Occipital lobe (tissue), 3 donors: ENCODE measurements at places on chromosomes 2 and 18. TPM values are rescaled to one million over a fixed set of nuclear protein-coding genes. Genes with fewer than 3 reads are reported as not detected.
A peak's percentile ranks its signal among the peaks of the same experiment; 100 is the strongest.

- no peak for DNase-seq
These were observed 40.6 kb downstream of the EHD3 start for GRCh38 chr2:31274401-31275075.

DNA sequence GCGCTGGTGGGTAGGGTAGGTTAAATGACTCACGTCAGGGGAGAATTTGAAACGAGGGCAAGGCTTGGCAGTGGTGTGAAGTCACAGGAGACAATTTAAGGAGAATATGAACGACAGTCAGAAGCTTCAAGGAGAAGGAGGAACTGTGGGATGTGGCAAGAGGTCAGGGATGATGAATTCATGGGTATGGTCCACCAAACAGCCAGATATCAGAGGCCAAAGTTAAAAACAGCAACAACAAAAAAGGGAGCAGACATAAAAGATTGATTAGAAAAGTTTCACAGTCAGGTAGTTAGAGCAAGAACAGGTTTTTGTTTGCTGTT is 1.4 kb upstream of the ZNF396 start:
- DNase-seq: no peak

RGPD3 gene
- 0.94 TPM for total RNA-seq

DNA sequence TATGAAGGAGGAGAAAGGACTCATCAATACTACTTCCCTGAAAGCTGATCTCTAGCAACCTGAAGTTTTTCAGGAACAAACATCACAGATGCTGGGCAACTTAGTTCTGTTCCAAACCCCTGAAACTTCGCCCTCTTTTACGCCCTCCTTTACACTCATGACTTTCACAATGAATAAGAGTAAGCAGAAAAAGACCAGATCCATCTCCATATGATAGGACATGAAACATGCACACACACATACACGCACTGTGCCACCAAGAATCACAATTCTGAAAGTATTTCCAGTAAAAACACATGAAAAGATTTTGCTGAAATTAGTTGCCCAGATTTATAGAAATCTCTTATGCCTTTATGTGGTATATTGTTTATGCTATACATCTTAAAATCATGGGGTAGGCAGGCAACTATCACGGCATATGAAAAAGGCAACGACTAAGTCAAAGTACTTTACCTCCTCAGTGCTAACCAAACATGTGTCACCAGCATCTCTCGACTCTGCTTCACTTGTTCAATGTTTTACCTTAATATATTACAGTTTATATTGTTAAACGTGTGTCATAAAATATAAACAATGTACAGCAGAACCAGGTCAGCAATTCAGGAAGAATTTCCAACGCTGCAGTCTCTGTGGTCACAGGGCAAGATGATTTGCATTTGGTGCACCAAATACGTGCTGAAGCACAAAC is 47.8 kb downstream of the NHEJ1 start:
- no peak for DNase-seq

DNA sequence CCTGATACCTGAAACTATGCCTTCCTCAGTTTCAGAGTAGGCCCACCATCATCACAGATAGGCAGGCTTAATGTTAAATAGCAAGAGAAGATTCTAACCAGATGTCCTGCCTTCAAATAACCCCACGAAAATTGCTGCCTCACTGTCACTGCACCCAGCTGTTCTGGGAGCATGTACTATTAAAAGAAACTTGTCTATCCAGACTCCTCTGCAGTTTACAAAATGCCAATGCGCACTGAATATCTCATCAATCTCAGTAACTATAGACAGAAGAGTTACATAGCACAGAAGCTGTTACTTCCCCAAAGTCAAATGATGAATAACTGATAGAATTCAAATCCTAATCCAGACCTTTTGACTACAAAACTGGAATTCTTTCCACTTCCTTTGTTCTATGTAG is 43.9 kb downstream of the WDR75 start:
- DNase-seq: no peak

- DNase-seq: no peak
These were observed 13.8 kb downstream of the CLK1 start for GRCh38 chr2:200850512-200851256.

SPP2 gene
- not detected for total RNA-seq

KLHL41 gene
- total RNA-seq: 4.1 TPM

DNA sequence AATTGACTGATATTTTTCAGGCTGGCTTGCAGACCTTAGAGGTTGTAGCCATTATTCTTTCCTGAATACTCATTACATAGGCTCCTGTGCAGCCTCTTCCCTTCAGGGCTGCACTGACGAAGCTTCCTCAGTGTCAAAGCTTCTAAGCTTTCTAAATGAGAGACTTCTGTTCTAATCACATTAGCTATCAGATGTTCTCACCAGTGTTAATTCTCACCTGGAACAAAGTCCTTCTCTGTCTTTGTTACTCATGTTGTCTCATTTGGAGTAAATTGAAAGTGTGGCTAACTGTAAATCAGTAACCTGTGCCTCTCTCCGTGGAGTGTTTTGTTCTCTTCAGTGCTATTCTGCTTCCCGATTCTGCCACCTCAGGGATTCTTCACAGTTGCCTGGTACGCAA is 76.9 kb downstream of the MC4R start:
- DNase-seq: no peak

DNA sequence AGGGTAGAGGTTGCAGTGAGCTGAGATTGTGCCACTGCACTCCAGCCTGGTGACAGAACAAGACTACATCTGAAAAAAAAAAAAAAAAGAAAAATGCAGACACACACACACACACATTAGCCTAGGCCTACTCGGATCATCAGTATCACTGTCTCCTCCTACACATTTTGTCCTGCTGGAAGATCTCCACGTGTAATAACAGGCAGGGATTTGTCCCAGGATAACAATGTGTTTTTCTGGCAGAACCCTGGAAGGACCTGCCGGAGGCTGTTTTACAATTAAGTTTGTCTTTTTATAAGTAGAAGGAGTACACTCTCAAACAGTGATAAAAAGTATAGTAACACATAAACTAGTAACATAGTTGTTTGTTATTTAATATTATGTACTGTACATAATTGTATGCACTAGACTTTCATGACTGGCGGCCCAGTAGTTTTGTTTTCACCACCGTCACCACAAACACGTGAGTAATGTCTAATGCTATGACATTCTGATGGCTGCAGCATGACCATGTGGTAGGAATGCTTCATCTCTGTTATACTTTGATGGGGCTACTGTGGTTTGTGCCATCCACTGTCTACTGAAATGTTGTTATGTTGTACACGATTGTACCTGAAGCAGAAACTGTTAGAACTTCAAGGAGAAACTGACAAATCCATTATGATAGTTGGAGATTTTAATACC is 130.6 kb downstream of the ATP9B start:
- no peak for DNase-seq

- no peak for DNase-seq
These were observed 889 bp downstream of the ANKRD29 start for GRCh38 chr18:23661735-23662308.

DNA sequence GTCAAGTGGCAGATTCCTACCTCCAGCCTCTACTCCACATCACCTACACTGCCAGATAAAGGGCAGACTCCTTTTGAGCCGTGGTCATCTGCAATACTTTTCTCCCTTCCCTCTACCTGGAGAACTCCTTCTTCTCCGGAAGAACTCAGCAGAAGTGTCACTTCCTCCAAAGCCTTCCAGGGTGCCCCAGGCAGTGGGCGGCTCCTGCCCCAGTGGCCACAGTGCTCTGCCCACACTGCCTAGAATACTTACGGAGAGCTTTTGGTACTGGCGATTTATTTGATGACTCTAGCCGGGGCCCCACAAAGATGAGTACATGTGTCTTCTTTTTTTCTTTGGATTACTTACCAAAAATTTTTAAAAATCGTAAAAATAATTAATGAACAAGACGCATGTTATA is 39.7 kb downstream of the FOSL2 start:
- no peak for DNase-seq

CRYGD gene
- 1.7 TPM for total RNA-seq

KIAA2012 gene
- 0.47 TPM for total RNA-seq

- peak; percentile 79 for DNase-seq
These were observed at the start of gene SYT4 for GRCh38 chr18:43277164-43277600. TSS of gene SYT4 (minus strand) at chr18:43277490. CDS start at chr18:43277281, 209 bp downstream.

DNA sequence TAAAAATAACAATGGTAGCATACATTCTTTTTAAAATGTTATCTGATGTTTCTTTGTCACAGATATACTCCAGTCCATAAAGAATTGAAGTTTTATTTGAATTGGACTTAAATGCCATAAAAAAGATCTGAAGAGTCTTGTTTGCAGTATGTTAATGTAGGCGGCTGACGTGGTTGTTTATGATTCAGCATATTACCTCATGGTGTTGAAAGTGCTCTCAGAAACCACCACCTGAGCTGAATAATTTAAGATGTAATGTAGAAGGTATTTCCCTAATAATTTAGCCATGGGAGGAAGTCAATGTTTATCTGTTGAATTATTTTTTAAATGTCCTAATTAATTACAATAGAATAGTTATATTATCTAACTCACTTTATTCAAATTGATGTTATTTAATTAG is 58.6 kb upstream of the CHN1 start:
- DNase-seq: no peak

GRCh38 chr18:56900195-56901094 is 246.4 kb upstream of the BOD1L2 start:
- no peak for DNase-seq

DNA sequence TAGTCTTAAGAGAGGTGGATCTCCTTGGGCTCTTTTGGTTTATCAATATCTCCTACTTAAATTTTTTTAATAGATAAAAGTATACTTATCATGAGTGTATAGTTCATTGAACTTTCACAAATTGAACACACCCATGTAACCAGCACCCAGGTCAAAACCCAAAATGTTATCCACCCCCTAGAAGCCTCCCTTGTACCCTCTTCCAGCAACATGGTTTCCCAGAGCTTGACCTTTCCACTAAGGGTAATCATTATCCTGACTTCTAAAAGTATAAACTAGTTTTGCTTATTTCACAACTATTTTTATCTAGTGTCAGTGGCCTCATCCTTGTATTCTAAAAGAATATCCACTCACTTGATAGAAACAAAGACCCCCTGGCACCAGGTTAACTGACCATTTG is 106.8 kb downstream of the MDH1 start:
- DNase-seq: no peak

UGT1A5 gene
- not detected for total RNA-seq

DNA sequence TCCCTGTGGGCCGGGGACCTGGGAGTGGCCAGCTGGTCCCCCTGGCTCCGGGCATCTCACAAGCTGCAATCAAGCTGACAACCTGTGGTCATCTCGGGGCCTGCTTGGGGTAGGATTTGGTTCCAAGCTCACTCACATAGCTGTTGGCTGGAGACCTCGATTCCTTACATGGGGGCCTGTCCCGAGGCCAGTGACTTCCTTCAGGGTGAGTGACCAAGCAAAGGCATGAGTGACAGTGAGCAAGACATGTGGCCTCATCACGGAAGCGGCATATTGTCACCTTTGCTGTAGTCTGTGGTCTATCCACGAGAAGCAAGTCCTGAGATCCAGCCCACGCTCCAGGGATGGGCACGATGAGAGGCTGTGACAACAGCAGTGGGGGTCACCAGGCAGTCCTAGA is 131.4 kb upstream of the ID2 start:
- no peak for DNase-seq

DNA sequence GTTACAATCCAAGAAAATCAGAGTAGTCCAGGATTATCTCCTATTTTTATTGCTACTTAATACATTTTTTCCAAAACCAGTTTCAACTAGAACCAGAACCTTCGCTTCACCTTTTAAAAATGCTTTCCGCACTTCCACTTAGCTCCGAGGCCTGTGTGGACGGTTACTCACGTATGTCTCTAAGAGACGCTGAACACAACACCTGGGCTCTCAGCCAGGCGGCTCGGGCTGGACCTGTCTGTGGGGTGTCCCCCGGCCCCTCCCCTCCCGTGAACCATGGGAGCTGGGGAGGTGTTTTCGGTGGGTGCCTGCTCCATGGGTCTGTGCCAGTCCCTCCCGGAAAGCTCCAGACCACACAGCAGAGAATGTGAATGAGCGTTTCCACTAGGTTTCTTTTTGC is 223.8 kb downstream of the GLI2 start:
- DNase-seq: no peak

DNA sequence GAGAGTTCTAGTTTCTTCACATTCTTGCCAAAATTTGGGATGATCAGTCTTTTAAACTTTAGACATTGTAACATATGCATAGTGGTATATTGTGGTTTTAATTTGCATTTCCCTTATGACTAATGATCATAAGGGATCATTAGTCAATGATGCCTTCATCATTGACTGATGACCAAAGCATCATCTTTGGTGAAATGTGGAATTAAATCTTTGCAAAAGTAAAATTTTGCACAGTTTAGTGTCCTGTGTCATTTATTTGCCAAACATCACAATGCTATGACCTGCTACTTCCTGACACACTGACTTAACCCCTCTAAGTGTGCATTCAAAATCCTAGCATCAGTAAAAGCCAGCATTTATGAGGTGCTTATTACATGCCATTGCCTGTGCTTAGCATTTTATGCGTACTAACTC is 58.9 kb upstream of the SLC1A4 start:
- no peak for DNase-seq

DNA sequence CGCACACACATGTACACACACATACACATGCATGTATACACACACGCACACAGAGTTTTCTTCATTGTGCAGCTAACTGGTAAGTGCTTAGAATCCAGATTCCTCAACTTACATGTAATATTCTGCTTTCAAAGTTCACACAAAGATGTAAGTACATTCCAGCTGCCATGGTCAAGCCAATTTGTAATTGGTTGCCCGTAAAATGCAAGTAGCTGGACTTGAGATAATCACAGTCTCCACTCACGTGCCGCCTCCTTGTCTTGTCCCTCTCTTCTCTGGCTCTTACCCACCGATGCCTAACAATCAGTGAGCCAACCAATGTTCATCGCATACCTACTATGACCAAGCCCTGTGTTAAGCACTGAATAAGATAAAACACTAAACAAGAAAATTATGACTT is 77.8 kb downstream of the SOCS6 start:
- no peak for DNase-seq

DNA sequence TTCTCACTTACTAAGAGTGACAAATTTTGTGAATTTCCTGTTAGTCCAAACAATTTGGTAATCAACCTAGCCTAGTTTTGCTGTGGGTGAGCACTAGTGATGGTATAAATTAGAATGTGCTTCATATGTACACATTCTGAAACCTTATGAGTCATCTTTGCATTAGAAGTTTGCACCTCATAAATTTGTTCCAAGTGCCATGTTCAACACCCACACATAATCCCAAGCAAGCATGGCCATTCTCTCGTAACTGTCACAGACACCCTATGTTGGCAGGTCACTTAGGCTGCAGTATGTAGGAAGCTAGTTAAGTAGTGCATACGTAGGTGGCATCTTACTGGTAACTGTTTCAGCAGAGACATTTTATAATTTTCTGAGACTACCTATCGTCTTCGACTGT is 46.9 kb downstream of the NAB1 start:
- DNase-seq: peak; percentile 10

GRCh38 chr2:23460993-23461392 is 76.0 kb downstream of the KLHL29 start:
- no peak for DNase-seq

DNA sequence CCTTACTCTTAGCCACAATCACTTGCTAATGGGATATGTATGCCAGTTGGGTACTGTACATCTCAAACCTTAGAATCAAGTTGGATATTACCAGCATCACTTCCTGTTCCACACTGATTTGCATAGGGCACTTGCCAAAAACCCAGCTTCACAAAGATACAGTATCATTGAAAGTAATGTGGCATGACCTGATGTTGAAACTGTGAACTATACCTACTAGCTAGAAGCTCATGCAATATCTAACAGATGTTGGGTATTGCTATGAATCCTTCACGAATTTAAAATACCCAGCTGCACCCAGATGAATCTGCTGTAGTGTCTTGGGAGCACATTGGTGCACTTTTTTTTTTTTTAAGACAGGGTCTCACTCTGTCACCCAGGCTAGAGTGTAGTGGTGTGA is 6.5 kb upstream of the STAMBP start:
- DNase-seq: no peak

STPG4 gene
- total RNA-seq: 0.78 TPM
